ENCODE measurements at places on chromosomes 7 and 10. TPM values are rescaled to one million over a fixed set of nuclear protein-coding genes. Genes with fewer than 3 reads are reported as not detected.

DNA sequence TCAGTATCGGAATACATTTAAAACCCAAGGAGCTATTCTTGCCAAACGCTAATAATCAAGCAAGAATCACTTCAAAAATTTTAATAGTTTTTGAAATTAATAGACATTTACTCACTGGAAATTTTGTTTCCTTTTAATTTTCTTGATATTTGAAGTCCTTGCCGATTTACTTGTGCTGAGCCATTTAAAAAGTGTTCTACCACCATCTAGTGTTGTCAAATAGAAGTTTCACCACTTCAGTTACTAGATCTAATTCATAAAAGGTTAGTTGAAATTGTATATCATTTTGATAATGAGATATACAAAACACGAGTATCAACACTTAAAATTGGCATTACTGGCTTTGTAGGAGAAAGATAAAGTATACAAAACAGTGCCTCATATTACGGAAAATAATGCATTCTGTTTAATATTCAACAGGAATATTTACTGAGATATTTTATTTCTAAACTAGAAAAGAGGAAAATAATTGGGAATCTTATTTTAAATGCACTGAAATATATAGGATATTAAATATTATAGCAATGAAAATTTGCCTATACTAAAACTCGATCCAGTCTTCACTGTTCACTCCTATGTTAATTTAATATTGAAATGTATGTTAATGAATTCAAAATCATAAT lies 664.8 kb upstream of the SEMA3D start:
- peak; percentile 52 for DNase-seq

DNA sequence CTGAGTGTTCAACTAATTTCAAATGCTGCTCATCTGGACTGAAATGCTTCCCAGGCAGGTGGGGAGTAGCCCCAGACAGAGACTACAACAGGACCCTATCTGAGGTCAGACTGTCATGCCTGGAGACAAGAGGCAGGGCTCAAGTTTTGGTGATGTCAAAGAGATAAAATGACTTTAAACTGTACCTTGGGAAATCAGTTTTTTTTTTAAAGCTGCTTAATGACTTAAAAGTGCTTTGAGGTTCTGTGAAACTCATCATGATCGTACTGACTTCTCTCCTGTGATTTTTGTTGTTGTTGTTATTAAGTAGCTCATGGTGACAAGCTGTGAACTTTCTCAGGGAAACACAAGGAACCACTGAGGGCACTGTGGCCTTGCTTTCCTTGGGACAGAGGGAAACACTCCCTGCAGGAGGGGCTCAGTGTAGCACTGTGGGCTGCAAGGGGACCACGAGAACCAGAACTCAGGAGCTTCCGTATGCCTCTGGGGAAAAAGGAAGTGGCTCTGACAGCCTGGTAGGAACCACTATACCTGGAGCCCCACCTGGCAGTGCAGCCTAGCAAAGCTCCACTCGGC lies 9.5 kb downstream of the HIPK2 start:
- no peak for DNase-seq

DNA sequence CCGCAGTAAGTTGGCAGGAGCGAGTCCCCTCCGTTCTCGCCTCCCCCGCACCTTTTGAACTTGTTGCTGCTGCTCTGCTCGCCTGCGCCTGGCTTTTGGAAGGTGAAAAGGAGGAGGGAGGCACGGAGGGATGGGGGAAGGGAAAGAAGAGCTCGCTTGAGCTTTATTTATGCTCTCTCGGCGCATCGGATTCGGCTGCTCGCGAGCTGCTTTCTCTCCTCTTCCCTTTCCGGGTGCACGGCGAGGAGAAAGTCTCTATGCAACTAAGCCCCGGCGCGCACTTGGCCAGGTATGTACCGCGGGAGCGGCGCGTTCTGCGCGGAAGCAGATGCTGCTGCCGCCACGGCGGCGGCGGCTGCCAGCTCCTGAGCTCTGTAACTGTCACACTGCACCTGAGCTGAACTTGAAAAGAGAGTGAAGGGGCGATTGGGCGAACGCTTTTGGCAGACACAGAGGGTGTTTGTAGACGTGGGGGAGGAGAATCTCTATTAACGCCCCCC lies 551 bp downstream of the KCND2 start:
- DNase-seq = peak; percentile 38

DNA sequence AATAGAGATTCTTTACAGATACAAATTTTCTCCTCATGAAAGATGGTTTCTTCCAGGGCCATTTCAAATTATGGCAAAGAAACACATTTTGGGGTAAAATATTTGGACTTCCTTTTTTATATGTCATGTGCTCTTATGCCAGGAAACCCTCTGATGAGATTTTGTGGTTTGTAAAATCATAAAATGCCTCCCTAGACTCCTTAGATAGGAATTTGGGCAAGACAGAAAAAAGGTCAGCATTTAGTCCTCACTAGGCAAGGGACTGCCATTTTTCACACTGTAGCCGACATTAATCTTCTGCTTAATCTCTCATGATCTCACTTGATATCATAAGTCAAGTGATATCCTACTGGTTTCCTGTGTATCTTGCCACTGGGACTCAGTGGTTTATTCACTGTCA lies 286.4 kb downstream of the ARHGAP12 start:
- no peak for DNase-seq

DNA sequence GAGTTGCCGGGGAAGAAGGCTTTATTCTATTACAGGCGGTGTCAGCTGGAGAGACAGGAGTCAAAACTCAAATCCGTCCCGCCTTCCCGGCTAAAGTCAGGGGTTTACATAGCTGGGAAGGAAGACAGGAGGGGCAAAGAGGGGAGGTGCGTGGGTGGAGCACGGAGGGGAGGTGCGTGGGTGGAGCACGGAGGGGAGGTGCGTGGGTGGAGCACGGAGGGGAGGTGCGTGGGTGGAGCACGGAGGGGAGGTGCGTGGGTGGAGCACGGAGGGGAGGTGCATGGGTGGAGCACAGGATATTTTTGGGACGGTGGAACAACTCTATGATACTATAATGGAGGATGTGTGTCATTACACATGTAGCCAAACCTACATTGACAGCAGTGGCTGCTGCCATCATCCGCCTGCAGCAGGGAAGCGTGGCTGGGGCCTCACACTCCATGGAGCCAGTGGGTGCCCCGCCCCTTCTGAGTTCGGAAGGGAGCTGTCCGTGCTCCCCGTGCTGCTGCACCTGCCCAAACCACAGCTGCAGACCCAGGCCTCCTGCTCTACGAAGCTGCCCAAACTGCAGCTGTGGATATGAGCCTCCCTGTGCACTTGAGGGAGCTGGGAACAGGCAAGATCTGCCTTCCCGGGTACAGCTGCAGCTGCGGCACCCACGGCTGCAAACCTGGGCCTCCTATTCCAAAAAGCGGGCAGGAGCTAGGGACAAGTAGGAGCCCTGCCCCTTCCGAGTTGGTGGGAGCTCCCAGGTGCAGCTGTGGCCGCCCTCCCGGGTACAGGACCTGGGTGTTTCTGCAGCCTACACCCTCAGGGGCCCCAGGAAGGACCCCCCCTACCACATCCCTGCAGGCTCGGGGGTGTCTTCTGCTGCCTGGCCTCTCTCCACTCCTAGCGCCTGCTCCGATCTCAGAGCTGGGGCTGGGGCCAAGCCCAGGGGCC lies 119.4 kb downstream of the DYNC2I1 start:
- no peak for DNase-seq

DNA sequence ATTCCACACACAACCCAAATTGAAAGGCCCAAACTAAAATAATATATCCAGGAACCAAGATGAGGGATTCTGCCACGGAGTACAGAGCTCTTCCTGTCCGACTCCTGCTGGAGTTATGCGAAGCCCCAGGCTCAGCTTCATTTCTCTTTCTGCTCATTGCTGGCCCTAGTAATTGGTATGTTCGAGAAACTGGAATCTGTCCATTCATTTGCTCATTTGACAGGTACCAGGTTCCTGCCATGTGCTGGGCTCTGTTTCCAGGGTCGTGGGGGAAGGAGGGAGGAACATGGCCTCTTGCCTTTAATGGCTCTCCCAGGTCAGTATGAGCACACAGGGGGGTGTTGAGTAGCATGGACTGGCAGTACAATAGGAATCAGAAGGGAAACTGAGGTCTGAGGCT lies 179.2 kb upstream of the SHH start:
- DNase-seq = no peak

- DNase-seq = no peak
Measured at GRCh38 chr10:75672842-75673241, 241.4 kb downstream of the LRMDA start.

GRCh38 chr7:92622685-92623084 lies 32.5 kb upstream of the FAM133B start:
- no peak for DNase-seq

The NME8 gene
- total RNA-seq = not detected
